Esophagus squamous epithelium (tissue), 5 donors: ENCODE measurements at places on chromosomes 16 and 17.

DNA sequence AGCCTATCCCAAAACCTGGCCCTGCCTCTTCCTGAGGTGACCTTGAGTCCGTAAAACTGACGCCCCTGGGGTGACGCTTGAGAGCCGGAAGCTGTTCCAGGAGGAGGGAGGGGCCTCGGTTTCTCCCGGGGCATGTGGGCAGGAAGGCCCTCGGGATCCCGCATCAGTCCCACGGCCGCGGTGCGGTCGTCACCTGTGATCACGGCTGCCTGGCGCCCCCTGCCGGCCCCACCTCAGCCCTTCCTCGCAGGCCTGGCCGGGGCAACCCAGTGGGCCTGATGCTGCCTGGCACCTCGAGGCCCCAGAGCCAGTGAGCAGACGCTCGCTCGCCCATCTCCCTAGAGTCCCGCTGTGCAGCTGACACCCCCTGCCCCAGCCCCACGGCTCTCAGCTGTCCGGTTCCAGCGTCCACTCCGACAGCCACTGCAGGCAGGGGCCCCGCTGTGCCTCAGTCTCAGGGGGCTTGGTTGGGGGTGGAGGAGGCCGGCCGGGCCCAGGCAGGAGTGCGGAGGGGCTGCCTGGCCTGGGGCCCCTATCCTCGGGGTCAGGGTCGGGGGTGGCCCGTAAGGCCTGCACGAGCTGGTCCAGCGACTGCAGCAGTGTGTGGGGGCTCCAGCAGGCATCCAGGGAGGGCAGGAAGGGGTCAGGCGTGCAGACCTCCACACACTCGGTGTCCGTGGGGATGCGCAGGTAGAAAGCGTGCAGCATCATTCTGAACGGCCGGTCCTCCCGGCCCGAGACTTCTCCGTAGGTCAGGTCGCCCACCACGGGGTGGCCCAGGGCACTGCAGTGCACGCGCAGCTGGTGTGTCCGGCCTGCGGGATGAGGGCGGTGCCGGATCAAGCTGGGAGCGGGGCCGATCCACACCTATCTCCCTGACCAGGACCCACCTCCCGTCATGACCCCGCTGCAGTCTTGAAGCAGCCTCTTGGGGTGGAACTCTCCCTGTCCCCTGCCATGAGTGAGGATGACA, 2.3 kb downstream of the RPUSD1 start:
- DNase-seq = no peak

- DNase-seq = peak; percentile 33
These were observed at the start of gene SLFN11 for GRCh38 chr17:35373534-35373983. TSS of gene SLFN11 (minus strand) at chr17:35373621. CDS start at chr17:35363807, 9,814 bp downstream.

GRCh38 chr17:32722733-32723132, 154.2 kb downstream of the MYO1D start:
- no peak for DNase-seq

- DNase-seq = no peak
These were observed 77.7 kb downstream of the GAS7 start for GRCh38 chr17:10120749-10121148.

GRCh38 chr16:85123891-85124635, 11.8 kb upstream of the CIBAR2 start:
- no peak for DNase-seq

DNA sequence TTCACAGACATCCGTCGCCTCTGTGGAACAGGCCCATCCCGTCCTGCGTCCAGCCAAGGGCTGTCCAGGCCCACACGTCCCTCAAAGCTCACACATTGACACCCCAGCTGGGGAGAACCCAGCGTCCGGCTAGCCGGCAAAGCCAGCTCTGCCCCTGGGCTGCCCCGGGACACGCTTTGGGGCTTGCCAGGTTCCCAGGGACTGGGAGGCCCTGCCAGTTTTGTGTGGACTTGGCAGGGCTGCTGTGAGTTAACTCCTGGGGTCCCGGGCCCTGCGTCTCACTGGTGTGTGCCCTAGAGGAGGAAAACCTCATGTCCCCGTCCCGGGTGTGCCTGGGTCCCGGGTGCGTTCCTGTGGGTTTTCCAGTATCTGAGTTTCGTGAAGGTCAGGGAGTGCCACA, 6.3 kb downstream of the SOX8 start:
- DNase-seq = no peak

DNA sequence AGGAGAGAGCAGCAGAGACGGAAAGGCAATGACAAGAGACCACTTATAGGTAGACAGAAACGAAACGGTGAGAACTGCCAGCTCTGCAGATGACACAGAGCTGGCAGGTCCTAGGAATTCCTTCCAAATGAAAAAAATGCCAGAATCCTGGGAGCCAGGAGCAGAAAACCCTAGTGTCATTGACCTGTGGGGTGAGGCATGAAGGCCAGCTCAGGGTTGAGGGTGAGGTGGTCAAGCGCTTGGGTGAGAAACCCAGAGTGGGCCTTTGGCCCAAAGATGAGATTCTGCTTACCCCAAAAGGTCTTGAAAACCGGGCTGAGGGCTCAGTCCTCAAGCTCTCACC, 9.2 kb downstream of the HIC1 start:
- DNase-seq = no peak

GRCh38 chr17:8465759-8466158, 30.1 kb downstream of the NDEL1 start:
- DNase-seq = no peak

DNA sequence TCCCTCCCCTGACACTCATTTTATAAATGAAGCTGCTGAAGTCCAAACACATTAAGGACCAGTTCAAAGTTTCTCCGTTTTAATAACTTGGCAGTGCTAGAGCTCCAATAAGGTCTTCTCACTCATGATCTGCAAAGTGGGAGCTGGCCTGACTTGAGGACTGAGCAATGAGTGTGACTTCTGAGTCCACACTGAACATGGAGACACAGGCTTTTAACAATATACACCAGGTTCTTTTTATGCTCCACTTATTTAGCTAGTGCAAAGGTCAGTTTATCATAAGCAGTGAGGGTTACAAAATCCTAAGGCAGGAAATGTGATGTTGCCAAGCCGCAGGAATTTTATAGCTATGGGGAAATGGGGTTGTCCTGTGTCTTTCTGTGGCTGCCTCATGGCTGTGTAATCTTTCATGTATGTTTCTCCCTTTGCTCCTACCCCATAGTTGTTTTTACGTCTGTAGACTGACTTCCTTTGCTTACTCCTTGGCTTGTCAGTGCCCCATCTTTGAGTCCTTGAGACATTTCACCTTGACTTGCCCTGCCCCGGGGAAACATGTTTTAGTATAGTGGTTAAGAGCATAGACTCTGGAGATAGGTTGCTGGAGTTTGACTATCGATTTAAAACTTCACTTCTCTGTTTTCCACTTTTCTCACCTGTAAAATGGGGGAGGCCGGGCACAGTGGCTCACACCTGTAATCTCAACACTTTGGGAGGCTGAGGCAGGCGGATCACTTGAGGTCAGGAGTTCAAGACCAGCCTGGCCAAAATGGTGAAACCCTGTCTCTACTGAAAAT, 12.2 kb upstream of the MMD start:
- no peak for DNase-seq

GRCh38 chr16:52191531-52192134, 355.3 kb downstream of the TOX3 start:
- DNase-seq = no peak

DNA sequence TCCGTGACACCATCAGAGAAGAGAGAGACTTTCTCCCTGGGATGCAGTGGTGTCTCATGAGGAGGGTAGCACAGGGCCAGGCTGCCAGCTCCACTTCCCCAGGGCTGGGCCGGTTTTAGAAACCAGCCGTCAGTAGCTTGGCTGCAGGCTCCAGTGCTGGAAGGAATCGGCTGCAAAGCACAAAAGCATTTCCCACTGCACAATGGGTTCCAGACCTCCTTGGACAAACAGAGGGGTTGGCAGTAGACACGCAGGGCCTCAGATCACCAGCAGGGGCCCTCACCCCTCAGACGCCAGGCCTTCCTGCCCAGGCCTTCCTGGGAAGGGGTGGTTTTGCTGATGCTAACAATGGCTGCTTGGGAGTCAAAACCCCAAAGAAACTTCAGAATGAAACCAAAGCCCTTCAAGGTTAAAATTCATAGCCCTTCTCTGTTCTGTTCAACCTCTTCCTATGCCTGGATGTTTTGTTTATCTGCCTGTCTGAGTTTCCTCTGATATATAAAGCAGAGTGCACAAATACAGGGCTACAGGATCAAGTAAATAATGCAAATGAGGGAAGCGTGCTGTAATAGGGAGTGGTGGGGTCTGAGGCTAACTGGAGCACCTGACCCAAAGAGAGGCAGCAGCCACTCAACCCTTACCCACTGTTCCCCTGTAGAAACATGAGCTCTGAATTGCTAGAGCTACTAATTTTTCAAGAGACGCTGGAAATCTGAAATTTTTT, 26.2 kb downstream of the TEKT5 start:
- DNase-seq = no peak

- no peak for DNase-seq
These were observed 114.2 kb upstream of the TMEM97 start for GRCh38 chr17:28204751-28205150.

- DNase-seq = no peak
These were observed 389.5 kb downstream of the KCNJ2 start for GRCh38 chr17:70558821-70559220.

GRCh38 chr17:34386697-34387550, 23.9 kb upstream of the CCL1 start:
- no peak for DNase-seq

DNA sequence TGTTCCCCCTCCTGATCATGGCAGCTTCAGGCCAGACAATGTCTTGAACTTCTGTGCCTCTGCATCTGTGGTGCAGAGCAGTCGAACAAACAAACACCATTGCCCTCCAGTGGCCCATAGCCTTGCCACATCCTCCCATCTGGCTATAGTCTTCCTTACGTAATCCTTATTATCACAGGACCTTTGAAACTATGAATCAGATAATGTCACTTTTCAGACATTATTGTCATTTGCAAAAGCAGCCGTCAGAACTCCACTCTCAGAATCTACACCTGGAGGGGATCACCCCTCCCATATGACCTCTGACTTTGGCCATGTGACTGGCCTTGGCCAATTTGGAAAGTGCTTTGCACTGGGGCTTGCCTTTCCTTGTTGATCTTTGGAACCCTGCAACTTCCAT, 387.3 kb downstream of the MAF start:
- no peak for DNase-seq

GRCh38 chr16:25172831-25173230, 43.9 kb upstream of the AQP8 start:
- no peak for DNase-seq

- DNase-seq = no peak
These were observed 8.6 kb downstream of the XYLT1 start for GRCh38 chr16:17461951-17462729.

DNA sequence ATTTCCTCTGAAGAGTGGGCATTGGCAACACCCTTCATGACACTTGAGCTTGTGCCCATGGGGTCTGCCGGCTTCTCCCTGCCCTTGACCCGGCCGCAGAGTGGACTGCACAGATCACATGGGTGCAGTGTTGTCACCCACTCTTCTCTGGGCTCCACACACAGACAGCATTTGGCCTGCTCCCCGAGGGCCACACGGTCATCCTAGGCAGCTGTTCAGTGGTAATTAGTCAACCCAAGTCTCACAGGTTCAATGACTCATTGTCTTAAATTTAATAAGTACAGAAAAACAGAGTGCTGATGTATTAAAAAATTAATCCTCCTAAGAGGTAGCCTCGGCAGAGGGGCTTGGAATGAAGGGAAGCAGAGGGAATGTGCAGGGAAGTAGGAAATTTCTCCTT, 204.8 kb downstream of the MSI2 start:
- DNase-seq = no peak

- DNase-seq = no peak
These were observed 7.9 kb upstream of the LLGL1 start for GRCh38 chr17:18217412-18218015.

GRCh38 chr17:13005530-13005929, 12.3 kb downstream of the ELAC2 start:
- DNase-seq = no peak

- no peak for DNase-seq
These were observed 27.7 kb upstream of the MPHOSPH6 start for GRCh38 chr16:82197540-82198240.

GRCh38 chr17:4949321-4950074, 1.2 kb upstream of the PFN1 start:
- DNase-seq = peak; percentile 46

GRCh38 chr16:20622498-20622870, 46.3 kb upstream of the ACSM2B start:
- no peak for DNase-seq

GRCh38 chr16:65414284-65414984, 292.6 kb upstream of the CDH11 start:
- DNase-seq = no peak

DNA sequence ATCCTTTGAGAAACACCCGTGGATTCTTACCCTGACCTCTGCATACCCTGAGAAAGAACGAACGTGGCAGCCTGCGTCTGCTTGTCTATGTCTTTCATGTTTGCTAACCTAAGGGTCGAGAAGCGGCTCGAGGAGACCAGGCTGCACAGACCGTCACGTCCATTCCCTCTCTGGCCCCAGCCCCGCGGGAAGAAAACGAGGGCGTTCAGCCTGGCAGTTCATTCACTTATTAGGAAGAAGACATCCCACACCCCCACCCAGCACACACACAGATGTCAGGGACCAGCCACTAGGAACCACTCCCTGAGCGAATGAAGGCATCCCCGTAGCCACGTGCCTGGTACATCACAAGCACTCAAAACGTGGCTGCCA, 655 bp upstream of the MTHFSD start:
- no peak for DNase-seq

GRCh38 chr17:16875662-16876061, 96.3 kb downstream of the TNFRSF13B start:
- no peak for DNase-seq

DNA sequence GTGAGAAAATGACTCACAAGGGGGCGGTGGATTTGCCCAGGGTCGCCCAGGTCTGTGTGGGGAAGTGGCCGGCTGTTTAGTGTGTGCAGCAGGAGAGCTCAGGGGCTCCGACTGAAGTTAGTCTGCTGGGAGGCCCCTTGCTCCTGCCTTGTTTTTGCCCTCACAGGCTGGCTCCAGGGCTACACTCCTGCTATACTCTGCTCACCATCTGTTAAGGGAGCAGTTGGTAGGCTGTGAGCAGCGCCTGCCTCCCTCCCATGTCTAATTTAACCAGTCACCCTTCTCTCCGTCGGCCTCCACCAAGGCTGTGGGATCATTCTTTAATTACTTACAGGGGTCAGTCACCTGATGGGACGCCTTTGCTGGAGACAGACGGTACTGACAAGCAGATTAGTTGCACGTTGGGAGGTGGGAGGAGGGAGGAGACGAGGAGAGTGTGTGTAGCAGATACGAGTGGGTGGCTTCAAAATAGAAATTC, 35.5 kb downstream of the KSR1 start:
- no peak for DNase-seq

- DNase-seq = no peak
These were observed 297.0 kb downstream of the MAP2K6 start for GRCh38 chr17:69711541-69711940.
